NCI-H2171 (cell line): ENCODE measurements at places on chromosomes 5 and 9.
A peak's percentile ranks its signal among the peaks of the same experiment; 100 is the strongest.

GRCh38 chr9:38347946-38348345, 44.6 kb upstream of the ALDH1B1 start:
- no peak for DNase-seq

- no peak for DNase-seq
These were observed 21.7 kb downstream of the LPAR1 start for GRCh38 chr9:111016426-111017045.

GRCh38 chr5:110256298-110256697, 470.2 kb downstream of the TMEM232 start:
- no peak for DNase-seq

GRCh38 chr5:2169430-2169808, 286.7 kb upstream of the IRX4 start:
- no peak for DNase-seq

DNA sequence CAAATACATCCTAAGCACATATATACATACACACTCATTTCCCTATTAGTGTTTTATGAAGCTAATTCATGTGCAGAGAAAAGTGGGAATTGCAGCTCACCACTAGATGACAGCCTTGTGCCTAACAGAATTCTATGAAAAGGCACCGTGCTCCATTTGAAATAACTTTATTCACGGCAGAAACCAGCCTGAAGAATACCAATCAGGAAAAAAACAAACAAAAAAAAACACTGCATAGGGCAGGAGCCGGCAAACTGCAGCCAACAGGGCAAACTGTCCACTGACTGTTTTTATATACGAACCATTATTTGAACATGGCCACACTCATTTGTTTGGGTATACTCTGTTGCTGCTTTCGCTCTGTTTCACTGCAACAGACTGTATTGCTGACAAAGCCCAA, 33.6 kb downstream of the ERMP1 start:
- DNase-seq, result peak; percentile 22

DNA sequence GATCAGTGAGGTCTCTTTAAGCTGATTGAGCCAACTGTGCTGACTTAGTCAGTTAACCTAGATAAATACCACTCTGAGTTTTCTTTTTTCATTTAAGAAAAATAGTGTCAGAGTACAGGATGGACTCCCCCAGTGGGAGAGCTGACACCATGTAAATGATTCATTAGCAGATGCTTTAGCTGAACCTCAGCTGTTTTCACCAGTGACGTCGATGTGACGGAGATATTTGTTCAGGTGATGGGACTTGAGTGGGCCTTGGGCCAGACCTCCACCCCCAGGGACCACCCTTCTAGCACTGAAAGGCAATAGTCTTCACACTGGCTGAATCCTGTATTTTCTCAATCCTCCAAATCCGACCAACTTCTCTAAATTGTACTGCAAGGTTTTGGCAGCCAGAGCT, 196.1 kb downstream of the GAS1 start:
- no peak for DNase-seq

DNA sequence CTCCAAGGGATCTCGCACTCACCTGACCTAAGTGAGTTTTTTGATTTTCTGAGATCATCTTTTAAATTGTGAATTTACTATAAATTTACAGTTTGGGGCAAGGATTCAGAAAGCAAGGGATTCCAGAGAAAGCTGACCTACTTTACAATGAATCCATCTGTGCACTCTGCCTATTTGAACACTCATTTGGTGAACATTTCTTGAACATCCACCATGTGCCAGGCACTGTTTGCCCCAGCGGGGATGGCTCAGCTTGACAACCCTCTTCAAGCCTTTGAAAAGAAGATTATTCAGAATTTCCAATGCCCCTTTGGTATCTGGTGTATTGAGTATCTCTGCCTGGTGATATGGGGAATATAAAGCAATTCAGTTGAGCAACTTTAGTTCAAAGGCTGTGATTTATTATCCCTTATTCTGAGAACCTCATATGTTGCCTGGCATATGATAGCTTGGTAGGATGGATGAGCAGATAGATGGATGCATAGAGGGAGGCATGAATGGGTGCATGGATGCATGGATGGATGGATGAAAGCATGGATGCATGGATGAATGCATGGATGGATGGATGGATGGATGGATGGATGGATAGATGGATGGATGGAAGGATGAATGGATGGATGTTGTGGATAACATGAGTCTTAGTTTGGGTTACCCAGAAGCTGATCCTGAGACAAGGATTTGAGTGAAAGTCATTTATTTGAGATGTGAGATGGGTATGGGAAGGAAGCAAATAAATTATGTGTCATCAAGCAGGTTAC, 149.7 kb upstream of the ZNF366 start:
- DNase-seq, result no peak

DNA sequence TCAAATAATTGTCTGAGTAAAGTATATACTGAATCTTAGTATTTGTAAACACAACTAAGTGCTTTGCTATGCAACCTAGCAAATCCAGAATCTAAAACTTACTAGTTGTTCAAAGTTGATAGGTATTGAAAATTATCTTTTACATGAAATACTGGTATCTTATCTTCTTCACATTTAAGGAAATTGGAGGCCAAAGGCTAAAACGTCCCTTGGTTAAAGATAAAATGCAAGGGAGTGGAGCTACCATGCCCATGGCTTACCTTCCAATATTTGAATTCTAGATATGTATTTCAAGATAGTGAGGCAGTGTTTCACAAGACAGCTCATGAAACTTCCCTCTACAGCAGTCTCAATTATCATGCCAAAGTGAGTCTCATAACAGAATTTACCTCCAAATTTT, 373.5 kb downstream of the KIAA0825 start:
- DNase-seq, result no peak

- DNase-seq, result no peak
These were observed at the start of gene NIPAL4 for GRCh38 chr5:157459715-157460599. TSS of gene NIPAL4 (plus strand) at chr5:157460213. CDS start at chr5:157460321, 108 bp downstream.

DNA sequence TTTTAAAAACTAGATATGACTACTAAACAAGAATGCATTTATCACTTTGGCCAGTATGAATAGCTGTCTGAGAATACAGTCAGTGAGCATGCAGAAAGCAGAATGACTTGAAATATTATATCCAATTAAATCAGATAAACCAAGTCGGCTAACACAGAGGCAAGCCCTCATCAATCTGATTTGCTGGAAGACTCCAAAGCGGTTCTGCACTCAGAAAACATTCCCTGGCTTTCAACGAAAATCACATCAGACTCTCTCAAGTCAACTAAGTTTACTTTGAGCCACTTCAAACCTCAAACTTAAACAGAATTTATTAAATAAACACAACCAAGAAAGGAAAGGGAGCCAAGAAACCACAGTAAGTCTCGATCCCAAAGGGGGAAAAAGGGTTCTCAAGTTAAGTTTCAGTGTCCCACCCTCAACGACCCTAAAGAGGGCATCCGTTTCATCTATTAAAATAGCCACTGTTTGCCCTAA, 1.4 kb downstream of the MYO10 start:
- DNase-seq, result no peak

- DNase-seq, result no peak
These were observed 259.7 kb upstream of the MSX2 start for GRCh38 chr5:174464504-174465165.

DNA sequence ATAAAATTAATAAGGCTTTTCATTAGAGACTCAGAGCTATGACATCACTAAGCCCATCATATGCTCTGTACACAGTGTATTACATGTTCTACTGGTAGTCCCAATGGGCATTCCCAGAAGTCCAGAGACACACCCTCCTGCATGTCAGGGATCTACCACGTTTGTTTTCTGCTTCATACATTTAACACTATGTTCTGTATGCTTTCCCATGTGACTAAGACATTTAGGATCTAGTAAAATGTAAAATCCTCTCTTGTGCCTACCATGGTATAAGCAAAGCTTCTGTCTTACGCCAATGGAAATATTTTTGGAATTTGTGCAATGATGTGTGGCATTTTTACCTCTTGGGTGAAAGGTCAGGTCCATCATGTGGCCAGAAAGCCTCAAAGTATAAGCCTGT, 192.4 kb downstream of the ADAMTSL1 start:
- no peak for DNase-seq

DNA sequence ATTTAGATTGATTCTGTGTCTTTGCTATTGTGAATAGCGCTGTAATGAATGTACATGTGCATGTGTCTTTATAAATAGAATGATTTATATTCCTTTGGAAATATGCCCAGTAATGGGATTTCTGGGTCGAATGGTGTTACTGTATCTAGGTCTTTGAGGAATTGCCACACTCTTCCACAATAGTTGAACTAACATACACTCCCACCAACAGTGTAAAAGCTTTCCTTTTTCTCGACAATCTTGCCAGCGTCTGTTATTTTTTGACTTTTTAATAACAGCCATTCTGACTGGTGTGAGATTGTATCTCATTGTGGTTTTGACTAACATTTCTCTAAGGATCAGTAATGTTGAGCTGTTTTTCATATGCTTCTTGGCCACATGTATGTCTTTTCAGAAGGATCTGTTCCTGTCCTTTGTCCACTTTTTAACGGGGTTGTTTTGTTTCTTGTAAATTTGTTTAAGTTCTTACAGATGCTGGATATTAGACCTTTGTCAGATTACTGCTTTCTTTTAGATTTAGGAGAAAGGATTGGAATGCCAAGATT, 125.0 kb upstream of the NR5A1 start:
- DNase-seq, result no peak

GRCh38 chr5:14588758-14589543, 7.4 kb downstream of the OTULINL start:
- DNase-seq, result no peak

GRCh38 chr9:32502464-32502863, 23.5 kb downstream of the RIGI start:
- DNase-seq, result no peak

GRCh38 chr5:129377504-129377903, 82.6 kb upstream of the ADAMTS19 start:
- DNase-seq, result no peak

- no peak for DNase-seq
These were observed 17.1 kb downstream of the FCN2 start for GRCh38 chr9:134897584-134898170.

DNA sequence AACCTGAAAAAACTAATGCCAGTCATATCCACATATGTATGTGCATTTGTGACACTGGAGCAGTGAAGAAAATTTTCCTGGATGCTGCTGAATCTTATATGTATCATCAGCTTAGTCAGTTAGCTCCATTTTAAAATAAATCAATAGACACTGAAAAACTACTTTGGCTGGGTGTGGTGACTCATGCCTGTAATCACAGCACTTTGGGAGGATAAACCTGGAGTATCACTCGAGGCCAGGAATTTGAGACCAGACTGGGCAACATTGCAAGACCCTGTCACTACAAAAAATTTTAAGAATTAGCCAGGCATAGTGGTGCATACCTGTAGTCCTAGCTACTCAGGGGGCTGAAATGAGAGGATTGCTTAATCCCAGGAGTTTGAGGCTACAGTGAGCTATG, 511.0 kb upstream of the TLE4 start:
- no peak for DNase-seq

DNA sequence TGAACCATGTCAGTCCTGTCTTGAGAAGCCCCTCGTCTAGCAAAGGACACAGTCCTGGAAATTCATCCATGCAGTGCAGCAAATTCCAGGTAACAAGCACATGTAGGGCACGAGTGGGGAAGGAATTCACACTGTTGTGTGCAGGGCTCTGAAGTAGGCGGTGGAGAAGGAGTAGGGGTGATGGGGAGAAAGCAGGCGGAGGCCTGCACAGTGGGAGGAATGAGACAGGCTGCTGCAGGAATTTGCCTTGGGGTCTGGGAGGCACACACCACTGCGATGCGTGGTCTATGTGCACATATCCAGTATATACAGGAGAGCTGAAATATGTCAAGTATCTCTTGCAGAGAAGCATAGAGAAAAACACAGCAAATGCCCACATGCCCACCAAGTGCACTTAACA, 249.2 kb upstream of the IRX2 start:
- no peak for DNase-seq

DNA sequence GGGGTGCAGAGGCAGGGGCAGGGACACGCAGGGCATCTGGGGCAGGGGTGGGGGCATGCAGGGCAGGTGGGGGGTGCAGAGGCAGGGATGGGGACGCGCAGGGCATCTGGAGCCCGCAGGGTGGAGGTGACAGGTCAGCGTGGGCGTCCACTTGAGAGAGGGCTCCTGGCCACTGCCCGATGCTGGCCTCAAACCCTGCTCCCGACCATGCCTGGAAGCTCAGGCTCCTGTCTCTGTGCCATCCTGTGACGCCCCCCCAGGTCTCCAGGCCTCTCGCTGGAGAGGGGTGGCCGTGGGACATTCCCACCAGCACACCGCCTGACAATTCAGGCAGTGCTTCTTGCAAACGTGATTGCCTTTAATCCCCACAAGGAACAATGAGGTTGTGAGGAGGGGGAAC, 33.0 kb downstream of the ZDHHC11B start:
- no peak for DNase-seq

DNA sequence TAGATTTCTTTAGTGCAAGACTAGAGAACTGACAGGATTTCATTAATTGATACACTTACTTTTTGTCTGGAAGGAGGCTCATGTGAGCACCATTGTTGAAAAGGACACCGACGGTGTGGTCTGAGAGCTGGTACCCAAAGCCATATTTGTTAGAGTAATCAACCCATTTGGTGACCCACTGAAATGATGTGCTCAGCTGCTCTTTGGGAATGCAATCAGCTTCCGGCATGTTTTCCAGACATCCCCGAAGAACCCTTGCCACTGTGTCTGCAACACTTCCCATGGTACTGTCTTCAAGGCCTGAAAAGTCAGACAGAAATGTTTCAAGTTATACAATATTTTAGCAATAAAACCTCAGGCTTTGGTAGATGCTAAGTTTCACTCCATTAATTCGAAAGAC, 4.4 kb downstream of the PLK2 start:
- DNase-seq, result no peak

- DNase-seq, result no peak
These were observed 67.3 kb upstream of the RXRA start for GRCh38 chr9:134258828-134259546.

GRCh38 chr5:79225026-79225425, 10.9 kb upstream of the JMY start:
- no peak for DNase-seq

DNA sequence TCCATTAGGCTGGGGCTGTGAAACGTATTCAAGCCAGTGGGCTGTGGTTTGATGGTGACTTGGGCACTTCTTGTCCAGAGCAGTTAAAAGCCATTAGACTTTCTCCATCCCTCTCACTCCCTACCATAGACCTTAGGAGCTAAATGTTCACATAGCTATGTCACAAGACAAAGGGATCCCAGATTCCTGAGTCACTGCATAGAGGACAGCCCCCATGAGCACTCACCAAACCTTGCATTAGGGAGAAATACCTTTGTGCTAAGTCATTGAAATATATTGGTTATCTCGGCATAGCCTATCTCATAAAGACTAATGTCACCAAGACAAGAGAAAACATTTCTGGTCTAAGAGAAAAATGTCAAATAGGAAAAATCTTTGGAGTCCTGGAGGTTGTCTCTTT, 104.3 kb downstream of the TRPM6 start:
- DNase-seq, result no peak

DNA sequence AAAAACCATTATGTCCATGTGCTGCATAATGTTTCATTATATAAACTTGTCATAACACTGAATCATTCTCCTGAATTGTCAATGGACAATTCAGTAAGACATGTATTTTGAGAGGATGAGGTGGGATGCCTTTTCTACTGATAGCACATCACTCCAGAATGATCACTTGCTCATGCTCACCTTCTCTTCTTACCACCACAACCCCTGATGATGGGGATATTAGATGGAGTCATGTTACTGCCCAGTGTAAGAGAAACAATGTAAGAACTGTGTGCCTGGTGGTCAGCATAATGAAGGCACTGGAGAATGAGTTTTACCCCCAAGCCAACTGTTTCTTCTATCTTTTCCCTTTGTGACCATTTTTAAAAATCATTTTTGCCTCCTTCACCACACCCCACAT, 198.8 kb downstream of the ADAMTSL1 start:
- DNase-seq, result no peak
